ENCODE measurements at places on chromosomes 1 and 21.

DNA sequence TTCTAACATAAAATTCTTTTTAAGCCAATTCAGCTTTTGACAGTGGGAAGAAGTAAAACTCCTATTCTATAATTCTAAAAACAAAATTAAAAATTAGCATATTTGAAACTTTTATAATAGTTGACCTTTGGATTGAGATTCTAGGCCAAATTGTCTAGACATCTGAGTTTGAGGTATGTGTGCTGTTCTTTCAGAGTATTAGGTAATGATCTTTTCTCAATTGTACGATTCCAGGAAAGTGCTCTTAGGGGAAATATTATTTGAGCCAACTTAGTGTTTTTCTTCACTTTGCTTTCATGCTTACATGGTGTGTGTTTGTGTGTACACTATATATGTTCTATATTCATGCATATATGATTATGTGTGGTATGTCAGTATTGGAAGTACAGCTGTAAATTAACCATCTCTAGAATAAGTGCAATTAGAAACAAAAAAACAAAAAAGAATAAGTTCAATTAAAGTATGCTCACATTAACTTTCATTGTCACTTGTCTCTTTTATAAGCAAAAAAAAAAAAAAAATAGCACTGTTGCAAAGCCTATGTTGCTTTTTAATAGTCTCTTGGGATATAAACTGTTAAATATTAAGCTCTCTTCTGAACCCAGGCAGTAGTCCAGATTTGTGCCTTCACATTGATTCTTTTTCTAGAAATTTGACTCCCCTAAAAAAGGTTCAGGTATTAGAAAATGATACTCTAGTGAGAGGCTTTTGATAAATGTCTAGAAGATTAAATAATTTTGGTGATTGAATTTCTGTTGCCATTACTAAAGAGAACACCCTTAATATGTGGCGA is 132.2 kb downstream of the ATP5PO start:
- no peak for DNase-seq

- no peak for DNase-seq
These were observed 208.8 kb downstream of the DAB1 start for GRCh38 chr1:57214951-57215575.

- no peak for DNase-seq
These were observed 132.6 kb downstream of the NTPCR start for GRCh38 chr1:233082778-233083550.

GRCh38 chr1:10881046-10881445 is 84.6 kb upstream of the CASZ1 start:
- no peak for DNase-seq

DNA sequence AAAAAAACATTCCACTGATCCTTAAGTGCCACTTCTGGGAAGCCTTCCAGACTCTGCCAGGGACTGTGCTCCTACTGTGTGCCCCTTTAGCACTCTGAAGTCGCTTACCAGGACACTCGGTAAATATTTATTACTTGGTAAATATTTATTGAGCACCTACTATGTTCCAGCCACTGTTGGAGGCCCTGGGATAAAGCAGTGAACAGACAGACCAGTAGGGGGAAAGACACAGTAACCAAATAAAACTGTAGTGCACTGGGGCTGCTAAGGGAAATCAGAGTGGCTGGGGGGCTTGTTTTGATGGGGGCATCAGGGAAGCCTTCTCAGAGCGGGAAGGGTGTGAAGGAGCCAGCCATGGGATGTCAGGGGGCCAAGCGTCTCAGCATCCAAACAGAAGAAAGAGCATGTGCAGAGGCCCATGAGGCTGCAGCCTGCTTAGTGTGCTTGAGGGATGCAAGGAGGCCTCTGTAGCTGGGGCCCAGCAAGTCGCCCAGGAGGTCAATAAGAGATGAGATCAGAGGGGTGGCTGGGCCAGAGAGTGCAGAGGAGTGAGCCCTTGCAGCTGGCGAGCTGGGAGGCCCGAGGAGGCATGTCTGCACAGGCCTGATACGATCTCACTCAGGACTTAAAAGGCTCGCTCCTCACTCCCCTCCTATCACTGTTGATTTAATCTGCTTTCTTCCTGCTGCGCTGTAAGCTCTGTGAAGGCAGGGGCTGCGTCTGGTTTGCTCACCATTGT is 28.6 kb downstream of the KAZN start:
- DNase-seq = no peak
